ENCODE measurements at places on chromosomes 6 and 20. TPM values are rescaled to one million over a fixed set of nuclear protein-coding genes. Genes with fewer than 3 reads are reported as not detected.

- DNase-seq: no peak
These were observed 748.7 kb downstream of the RFPL4B start for GRCh38 chr6:113095841-113096240.

GRCh38 chr6:10084111-10084986 is 330.5 kb downstream of the TFAP2A start:
- no peak for DNase-seq

The SLC22A16 gene
- total RNA-seq: 0.69 TPM

The OPRM1 gene
- not detected for total RNA-seq

The ZSCAN16 gene
- total RNA-seq: 4.4 TPM

Data from aorta (tissue), 5 donors.